KBM-7 (cell line): ENCODE measurements at places on chromosomes 6 and 20.

DNA sequence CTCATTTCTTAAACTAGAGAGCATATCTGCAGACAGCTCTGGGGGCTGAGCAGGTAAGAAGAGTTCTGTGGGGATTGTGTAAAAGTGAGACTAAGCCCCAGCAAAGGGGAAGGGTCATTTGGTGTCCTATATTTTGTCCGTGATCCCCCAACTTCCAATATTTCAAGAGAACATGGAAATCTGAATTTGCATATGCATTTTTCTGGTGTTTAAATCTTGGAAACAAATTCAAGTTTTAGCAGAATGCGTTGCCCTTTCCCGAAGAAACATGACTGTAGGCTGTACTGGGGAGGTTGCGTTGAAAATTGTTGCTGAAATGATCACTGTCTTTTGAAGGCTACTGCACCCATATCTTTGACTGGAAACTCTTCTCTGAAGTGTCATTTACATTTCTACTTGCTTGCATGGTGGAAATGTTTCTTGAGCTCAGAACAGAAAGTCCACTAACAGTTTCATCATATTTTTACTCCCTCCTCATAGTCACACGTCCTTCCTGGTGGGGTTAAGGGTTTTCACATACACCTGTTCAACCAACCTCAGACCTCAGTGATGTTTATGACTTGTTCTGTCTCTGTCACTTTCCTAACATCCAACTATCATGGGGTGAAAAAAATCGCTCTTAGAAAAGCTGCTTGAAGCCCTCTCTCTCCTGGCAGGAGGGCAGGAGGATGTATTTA is 140.3 kb downstream of the BCAS1 start:
- DNase-seq, result no peak

DNA sequence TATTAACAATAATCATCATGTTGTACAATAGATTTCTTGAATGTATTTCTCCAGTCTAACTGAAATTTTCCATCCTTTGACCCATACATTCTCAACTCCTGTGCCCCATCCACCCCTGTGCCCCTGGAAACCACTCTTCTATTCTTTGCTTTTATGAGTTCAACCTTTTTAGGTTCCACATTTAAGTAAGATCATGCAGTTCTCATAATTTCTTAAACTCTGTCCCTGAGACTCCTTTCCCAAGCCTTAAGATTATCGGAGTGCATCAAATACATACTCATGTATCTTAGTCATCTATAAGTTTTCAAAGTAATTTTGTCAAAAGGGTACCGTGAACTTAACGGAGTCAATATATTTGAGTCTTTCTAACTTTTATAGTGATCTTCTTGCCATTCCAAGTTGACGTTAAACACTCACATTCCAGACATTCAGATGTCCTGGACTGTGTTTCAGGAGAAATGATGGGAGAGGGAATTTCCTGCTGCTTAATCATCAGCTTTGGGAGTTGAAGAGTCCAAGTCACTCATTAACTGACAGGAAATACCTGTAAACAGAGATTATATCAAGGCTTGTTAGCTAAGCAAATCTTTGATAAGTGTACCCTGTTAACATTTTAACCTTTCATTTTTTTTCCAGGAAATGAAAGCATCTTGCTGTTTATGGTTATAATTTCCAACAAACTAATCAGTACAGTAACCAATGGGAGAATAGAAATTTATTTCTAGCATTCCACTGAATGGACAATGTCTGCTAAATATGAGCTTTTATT is 73.3 kb downstream of the ADGRG6 start:
- no peak for DNase-seq

GRCh38 chr6:75493400-75494064 is at the start of gene FILIP1:
Gene FILIP1, minus strand, starts transcription at chr6:75493800. Its CDS starts 78,828 bp downstream, at chr6:75414972.
- no peak for DNase-seq

DNA sequence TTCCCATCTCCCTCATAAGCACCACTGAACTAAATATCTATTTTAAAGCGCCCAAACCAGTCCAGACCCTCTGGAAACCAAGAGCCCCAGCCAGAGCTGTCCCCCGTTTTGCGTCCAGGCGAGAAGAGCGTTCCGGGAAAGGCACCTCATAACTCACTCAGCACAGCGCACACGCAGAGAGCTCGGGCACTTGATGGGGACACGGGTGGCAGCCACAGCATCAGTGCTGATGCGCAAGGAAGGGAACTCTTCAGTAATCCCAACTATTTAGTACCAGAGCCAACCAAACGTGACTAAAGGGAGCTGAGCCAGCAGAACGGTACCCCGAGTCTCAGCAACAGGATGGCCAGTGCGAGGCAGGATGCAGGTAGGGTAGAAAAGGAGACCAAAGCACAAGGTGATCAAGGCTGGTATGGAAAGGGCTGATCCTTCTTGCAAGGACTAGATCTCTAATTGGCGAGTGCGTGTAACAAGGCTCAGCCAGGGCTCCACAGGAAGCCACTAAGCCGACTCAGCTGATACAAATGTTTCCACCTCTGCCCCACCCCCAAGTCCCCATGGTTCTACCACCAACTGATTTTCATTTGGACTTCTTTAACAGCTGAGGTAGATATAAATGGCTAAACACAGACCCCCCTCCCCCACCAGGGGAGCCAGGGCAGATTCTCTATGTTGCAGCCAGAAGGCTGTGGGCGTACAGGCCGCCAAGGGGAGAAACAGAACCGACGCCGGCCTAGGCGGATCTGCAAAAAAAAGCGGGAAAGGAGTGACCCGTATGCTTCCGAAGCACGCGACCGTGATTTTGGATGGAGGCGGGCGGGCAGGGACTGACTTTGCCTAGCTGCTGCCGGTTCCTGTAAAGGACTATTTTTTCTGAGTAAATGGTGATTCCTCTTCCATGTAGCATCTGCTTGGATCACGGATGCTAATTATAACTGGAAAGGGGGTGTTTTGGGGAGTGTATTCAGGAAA is 183.5 kb upstream of the COL21A1 start:
- no peak for DNase-seq

- DNase-seq, result no peak
These were observed 417.9 kb downstream of the CD109 start for GRCh38 chr6:74113901-74114300.
